ENCODE measurements at places on chromosomes 12 and 14.

GRCh38 chr12:127150028-127150427, 1116.9 kb upstream of the TMEM132C start:
- DNase-seq = no peak

DNA sequence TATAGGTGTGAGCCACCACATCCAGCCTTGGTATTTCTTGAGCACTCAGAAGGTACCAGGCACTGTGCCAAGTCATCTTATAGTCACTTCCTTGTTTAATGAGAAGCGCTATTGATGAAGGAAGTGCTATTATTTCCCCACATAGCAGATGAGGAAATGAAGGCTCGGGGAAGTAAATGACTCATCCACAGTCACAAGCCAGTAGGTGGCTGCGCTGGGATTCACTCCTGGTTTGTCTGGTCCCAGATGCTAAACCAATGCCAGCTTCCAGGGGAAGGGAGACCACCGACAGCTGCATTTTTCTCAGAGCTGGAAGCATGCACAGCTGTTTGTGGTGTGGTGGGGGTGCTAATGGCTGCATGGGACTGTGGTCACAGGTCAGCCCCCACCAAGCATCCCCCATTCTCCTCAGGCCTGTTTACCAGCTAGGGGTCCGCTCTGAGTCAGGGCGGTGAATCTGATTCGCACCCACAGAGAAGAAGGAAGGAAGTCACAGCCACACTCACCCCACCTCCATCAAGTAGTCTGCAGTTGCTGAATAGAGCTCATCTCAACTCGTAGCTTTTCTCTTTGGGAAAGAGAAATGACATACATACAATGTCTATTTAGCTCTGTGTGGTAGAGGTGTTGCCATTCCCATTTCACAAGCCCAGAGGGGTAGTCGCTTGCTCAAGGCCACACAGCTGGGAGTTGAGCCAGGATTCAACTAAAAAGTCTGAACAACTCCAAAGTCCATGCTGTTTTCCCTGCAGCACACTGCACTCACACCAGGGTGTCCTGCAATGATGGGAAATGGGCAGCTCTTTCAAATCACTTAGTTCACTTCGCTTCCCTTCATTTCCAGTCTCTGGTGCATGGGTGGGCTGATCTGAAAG, 6.3 kb upstream of the LTBP2 start:
- DNase-seq = peak; percentile 62

GRCh38 chr12:103469719-103470118, 26.0 kb downstream of the C12orf42 start:
- no peak for DNase-seq

GRCh38 chr12:97556302-97556779, 93.7 kb downstream of the RMST start:
- no peak for DNase-seq

DNA sequence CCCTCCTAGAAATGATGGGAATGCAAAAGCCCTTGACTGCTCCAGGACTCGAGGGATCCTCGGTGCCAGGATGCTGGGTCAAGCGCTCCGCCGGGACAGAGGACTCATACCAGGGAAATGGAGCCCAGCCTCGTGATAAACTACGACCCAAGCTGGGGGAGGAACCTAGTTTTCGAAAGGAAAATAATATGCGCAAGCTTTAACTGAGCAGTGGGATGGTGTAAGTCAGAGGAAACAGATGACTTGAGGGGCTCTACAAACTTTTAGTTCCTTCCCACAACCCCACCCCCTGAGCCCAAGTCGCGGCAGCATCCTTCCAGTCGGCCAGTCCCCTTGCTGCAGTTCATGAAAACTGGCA, 654 bp upstream of the SUPT16H start:
- no peak for DNase-seq

- no peak for DNase-seq
Observed at GRCh38 chr12:106715582-106715981, 58.9 kb upstream of the RIC8B start.

GRCh38 chr14:81868172-81868571, 334.5 kb upstream of the SEL1L start:
- DNase-seq = no peak

GRCh38 chr14:67623114-67623513, 3.4 kb downstream of the ARG2 start:
- DNase-seq = no peak

DNA sequence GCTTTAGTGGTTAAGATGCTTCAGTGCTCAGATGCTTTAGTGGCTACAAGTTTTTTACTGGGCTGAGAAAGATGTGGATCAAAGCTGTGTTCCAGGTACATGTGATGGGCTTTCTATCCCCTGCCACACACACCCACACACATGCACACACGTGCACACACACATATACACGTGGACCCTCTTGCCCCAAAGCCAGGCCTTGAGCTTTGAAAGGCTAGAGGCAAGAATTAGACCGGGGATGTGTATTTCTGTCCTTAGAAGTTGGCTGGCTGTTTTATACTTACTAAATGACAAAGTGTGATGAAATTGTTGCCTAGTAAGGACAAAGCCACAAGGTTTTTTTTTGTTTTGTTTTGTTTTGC, 376.5 kb downstream of the C12orf75 start:
- DNase-seq = no peak

DNA sequence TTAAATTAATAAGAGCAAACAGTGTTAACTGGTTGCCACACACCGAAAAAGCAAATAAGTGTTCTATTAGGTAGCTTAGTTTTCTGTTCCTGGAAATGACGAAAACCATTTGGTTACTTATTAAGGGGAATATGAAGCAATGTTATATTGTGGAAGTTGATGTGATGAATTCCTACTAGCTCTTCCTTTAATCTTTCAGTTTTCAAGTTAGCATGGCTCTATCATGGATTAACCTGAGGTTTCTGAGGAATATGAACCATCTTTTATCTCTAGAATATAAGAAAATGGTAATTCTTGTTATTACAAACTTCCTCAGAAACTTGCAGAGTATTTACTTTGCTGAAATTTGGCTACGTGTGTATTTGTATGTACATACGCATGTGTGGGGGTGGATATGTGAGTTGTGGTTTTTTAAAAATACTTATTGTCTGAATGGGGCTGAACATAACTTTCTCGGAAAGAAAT, 245.7 kb downstream of the KCNC2 start:
- no peak for DNase-seq

DNA sequence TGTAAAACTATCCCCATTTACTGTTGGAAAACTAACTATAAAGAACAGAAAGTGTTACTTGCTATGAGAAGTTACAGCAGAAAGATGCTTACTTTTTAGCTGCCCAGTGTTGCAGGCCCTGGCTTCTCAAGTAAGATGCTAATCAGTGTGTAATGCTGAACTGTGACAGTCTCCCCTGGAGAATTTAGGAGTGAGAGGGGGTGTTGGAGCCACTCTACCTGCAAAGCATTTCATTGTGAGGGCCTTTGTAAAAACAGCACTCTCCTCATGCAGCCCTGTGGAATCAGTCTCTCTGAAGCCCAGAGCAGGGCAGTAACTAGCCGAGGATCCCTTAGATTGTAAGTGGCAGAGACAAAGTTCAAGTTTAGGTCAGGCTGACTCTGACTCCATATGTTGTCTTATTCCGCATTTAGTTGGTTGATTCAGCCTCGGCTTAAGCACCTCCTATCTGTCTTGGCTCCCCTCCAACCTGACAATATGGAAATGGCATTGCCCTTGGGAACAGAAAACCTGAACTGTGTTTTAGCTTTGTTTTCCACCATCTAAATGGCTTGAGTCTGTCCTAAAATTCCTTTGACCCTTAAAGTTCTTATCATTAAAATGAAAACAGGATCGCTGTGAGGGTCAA, 141.3 kb downstream of the PRKCH start:
- peak; percentile 14 for DNase-seq

GRCh38 chr12:31478898-31479297, 112.0 kb downstream of the DENND5B start:
- no peak for DNase-seq

- no peak for DNase-seq
Observed at GRCh38 chr12:3200814-3201233, 123.6 kb downstream of the TSPAN9 start.

DNA sequence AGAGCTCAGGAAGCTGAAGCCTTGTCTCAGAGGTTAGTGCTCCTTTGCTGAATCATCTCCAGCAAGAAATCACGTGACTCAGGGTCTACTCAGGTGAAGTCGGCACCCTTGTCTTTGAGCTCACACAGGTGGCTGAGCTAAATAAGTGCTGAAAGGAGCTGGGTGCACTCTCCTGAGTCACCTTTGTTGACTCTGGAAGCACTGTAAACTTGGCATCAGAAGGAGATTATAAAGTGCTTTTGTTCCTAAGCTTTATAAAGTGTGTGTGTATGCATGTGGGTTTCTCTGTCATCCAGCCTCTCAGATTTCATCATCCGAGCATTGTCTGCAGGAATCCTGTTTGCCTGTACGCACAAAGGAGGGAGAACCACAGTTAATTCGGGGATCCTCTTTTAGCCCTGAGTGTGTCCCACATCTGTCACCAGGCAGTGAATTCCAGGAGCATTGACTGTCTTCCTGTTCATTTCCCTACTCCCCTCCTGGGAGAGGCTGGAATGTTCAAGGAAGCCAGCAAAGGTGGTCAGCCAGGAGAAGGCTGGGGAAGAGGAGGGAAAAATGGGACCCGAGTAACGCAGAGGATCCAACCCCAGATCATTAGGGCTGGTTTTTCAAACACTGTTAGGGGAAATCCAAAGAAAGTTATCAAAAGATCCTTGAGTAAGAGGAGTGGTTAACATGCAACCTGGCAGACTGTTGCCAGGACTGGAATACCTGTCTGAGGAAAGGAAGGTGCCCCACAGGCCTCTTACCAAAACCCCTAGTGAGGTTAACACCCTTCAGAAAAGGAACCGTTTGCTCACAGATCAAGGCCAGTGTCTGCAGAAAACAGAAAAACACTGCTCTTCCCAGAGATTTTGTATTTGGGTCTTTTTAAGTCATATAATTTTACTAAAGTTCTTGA, 157.5 kb upstream of the HIF1A start:
- peak; percentile 46 for DNase-seq

- no peak for DNase-seq
Observed at GRCh38 chr12:92442782-92443181, 260.0 kb upstream of the PLEKHG7 start.

GRCh38 chr14:25400607-25401206, 350.8 kb upstream of the STXBP6 start:
- DNase-seq = peak; percentile 31

DNA sequence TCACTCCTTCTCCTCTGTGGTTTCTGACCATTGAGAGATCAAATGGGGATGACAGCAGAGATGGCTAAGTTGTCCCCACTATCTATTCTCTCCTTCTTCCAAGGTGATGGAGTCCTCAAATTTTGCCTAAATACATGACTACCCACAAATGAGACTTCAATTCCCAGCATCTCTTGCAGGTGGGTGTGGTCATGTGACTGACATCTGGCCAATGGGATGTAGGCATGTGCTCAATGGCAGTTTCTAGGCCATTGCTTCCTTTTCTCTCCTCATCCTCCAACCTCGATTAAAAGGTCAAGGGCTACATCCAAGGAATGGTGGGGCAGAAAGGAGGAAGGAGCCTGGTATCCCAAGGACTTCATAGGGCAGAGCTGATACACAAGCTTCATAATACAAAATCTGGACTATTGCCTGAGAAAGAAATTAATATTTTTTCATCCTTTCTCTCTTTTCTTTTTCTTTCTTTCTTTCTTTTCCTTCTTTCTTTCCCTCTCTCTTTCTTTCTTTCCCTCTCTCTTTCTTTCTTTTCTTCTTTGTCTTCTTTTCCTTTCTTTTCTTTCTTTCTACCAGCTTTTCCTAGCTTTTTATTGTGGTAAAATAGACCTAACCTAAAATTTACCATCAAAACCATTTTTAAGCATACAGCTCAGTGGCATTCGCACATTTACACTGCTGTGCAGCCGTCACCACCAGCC, 100.9 kb upstream of the PRB2 start:
- no peak for DNase-seq

DNA sequence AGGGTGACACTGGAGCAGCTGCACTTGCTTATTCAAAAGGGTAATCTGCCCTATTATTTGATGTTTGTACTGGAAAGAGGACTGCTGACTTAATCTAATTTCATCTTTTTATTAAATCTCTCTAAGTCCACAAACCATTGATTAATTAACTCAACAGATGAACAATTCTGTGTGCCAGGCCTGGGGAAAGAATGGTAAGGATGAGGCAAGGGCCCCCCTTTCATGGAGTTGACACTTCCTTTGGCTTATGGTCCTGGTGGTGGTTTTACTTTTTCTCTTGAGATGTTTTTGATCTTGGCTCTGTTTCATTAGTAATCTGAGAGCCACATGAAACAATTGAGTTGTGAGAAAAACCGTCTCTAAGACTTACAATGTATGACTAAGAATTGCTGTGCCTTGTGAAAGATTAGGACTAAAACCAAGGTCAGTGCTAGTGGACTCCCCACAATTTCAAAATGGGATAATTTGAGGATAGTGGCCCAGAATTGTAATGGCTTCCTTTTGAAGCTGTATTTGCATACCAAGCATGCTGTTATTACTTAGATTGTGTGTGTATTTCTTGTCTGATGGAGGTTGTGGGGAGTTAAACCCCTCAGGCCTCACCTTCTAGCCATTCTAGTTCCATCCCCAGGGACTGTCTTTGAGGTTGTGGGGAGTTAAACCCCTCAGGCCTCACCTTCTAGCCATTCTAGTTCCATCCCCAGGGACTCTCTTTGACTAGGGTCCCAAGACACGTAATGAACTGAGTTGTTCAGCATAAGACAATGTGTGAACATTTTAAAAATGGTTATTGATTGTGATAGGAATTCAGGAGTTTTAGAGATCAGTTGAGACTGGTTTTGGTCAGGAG, 52.5 kb upstream of the EVL start:
- no peak for DNase-seq

DNA sequence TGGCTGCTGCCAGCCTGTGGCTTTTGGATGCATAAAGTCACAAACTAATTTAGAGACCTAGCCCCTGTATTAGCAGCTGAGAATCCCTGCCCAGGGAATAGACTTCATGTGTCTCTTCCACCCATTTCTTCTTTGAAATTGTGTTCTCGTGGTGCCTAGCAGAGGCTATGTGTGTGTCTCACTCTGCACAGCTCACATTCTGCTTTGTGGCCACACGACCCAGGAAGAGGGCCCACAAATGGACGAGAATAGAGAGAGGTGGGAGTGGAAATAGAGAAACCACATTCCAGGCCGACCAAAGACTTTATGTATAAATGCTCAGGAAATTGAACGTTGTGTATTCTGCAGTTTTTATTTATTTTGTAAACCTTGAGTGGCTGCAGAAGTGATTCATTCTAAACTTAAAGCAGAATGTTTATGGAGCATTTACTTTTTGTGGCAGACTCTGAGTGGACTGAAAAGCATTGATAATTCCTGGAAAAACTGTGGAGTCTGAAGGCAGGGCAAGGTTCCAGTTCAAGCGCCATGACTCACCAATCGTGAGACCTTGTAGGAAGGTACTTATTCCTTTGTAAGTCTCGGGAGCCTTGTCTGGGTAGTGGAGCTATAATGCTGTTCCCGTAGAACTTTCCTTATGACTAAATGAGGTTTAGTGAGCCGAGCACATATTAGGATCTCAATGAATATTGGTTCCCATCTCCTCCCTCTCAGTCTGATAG, 9.1 kb downstream of the B4GALNT3 start:
- no peak for DNase-seq

GRCh38 chr12:29039013-29039412, 110.1 kb upstream of the FAR2 start:
- no peak for DNase-seq

DNA sequence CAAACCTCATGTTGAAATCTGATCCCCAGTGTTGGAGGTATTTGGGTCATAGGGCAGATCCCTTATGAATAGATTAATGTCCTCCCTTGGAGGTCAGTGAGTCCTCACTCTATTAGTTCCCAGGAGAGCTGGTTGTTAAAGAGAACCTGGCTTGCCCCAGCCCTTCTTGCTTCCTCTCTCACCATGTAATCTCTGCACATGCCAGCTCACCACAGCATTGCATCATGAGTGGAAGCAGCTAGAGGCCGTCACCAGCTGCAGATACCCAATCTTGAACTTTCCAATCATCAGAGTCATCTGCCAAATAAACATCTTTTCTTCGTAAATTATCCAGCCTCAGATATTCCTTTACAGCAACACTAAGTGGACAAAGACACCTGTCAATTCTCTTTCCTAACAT, 161.8 kb upstream of the IGF1 start:
- no peak for DNase-seq

Data from stimulated activated CD4-positive, alpha-beta T cell treated with anti-CD3 and anti-CD28 coated beads, Interleukin-2, amount 100 ng/mL, for 24 hours (primary cell).